ENCODE measurements at places on chromosomes 12 and 14.

- no peak for DNase-seq
Measured at GRCh38 chr14:84493779-84494178, 1036.2 kb upstream of the FLRT2 start.

- no peak for DNase-seq
Measured at GRCh38 chr14:63475761-63476160, 67.4 kb downstream of the PPP2R5E start.

- no peak for DNase-seq
Measured at GRCh38 chr14:99602054-99602787, 1.8 kb downstream of the CCDC85C start.

- no peak for DNase-seq
Measured at GRCh38 chr14:64324461-64324860, 30.3 kb upstream of the ESR2 start.

GRCh38 chr14:101404426-101405170 is 156.7 kb upstream of the DIO3 start:
- DNase-seq = no peak

DNA sequence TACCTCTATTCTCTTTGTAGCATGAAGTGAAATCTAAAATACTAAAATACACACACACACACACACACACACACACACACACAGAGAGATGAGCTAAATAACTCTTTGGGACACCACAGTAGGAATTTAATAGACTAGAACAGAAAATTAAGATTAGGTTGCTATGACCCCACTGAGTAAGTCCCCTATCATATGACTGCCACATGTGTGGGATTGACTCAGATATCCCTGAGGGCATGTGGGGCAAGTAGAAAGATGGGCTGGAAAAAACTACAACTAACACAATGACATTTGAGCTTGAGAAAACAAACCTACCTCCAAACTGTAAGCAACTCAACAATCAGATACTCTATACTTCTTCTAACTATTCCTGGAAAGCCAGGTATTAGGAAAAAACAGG is 27.0 kb downstream of the SLC25A21 start:
- DNase-seq = no peak

DNA sequence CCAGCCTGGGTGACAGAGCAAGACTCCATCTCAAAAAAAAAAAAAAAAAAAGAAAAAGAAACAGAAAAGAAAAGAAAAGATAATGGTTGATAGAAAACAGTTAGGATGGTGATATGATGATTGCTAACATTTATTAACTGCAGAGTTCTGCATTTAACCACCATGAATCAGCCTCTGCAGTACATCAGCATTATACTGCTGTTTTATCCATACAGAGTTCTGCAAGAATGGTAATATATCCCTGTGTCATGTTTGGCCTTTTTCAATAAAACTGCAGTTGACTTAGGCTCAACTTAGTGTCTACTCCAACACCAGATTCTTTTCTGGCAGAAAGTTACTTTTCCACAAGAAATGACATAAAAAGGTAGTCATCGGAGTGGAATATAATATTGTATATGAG is 62.6 kb downstream of the DUSP6 start:
- DNase-seq = no peak

DNA sequence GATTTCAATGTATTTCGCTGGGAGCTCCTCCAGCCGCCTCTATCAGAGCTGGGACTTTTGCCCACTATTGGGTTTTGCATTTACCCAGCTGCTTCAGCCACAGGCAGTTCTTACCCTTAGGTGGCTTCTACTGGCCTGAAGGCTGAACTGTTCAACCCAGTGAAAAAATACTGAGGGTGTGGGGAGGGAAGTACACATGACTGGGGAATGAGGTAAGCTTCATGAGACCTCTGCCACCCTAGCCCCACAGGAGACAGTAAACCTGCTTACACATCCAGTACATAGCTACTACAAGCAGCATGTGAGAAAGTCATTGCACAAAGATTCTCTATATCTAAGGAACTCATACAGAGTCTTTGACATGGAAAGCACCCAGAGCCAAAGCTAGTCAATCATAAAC is 411.1 kb downstream of the SYT1 start:
- no peak for DNase-seq

- no peak for DNase-seq
Measured at GRCh38 chr12:111730420-111730819, 36.3 kb upstream of the ALDH2 start.

DNA sequence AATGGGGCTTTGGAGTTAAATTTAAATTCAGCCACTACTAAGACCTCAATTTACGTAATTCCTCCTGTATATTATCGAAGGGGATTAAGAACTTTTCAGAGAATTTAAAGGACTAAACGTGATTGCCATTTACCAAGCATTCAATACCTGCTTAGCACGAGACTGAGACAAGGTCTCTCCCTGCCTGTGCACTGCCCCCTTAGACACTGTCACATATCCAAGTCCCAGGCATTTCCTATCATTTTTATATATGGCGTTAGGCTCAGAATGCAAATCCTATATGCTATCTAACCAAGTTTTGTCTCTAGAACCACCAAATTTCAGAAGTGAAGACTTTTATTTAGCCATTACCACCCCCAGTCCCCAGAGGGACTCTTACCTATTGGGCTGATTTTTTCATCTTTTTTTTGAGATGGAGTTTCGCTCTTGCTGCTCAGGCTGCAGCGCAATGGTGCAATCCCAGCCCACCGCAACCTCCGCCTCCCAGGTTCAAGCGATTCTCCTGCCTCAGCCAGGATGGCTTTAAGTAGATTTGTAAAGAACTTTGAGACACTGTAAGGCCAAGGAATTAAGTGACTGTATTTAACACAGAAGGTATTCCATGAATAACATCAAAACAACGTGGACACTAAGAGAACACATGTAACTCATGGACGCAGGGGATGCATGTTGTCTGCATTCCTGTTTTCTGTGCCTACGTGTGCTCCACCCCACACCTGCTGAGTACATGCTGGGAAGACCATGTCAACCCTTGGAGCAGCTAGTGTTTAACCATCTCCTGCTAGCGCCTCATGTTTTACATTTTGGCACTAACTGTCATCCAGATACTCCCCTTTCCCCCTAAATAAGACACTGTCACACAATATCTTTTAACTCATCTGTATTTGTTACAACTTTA is 6.4 kb downstream of the HSP90AA1 start:
- peak; percentile 70 for DNase-seq

DNA sequence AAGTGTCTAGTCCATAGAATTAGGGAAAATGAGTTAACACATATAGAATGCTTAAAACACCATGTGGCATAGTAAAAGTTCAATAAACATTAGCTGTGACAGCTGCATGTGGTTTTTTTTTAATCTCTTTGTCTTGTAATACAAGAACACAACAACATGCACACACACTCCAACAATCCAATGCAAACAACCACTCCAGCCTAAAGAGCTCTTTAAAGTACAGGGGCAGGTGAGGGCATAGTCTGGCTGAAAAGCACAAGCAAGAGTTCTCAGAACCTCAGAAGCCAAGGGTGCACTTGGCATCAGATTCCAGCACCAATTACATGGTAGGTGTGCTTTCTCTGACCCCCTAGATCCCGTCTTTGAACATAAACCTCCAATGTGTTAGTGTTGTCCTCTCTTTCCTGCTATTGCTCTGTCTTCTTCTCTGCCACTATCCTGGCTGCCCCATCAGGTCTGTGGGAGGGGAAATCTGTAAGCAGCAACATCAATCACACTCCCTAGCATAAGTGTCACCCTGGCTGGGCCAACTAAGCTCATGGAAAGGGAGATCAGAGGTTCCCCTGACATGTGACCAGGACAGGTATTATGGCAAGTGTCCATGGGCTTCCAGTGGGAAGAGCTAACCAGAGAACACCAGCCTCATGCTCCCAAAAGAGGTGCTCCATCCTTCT is 91.0 kb downstream of the SLC8A3 start:
- DNase-seq = no peak

- no peak for DNase-seq
Measured at GRCh38 chr12:65568517-65568916, 255.8 kb upstream of the HMGA2 start.

All from pons (tissue), 1 donor.